NCI-H1105 (cell line): ENCODE measurements at places on chromosomes 5 and 9.

DNA sequence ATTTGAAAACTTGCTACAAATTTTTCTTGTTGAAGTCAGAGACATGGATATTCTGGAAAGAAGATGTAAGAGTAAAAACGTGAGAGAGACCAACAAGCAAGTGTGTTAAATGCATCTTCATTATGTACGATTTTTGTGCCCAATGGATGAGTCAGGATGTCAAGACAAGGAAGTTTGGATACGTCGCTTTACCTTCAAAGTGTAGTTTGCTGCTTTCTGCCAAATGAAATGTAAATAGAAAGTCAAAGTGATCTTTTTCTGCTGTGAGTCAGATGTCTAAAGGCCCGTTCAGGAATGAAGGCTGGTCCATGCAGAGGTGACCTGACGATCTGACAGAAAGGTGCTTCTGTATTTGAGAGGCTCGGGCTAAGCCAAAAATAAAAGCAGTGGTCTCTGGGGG, 273.1 kb upstream of the PIK3R1 start:
- DNase-seq, result no peak

GRCh38 chr9:127753622-127754021, 18.5 kb upstream of the TOR2A start:
- DNase-seq, result no peak

DNA sequence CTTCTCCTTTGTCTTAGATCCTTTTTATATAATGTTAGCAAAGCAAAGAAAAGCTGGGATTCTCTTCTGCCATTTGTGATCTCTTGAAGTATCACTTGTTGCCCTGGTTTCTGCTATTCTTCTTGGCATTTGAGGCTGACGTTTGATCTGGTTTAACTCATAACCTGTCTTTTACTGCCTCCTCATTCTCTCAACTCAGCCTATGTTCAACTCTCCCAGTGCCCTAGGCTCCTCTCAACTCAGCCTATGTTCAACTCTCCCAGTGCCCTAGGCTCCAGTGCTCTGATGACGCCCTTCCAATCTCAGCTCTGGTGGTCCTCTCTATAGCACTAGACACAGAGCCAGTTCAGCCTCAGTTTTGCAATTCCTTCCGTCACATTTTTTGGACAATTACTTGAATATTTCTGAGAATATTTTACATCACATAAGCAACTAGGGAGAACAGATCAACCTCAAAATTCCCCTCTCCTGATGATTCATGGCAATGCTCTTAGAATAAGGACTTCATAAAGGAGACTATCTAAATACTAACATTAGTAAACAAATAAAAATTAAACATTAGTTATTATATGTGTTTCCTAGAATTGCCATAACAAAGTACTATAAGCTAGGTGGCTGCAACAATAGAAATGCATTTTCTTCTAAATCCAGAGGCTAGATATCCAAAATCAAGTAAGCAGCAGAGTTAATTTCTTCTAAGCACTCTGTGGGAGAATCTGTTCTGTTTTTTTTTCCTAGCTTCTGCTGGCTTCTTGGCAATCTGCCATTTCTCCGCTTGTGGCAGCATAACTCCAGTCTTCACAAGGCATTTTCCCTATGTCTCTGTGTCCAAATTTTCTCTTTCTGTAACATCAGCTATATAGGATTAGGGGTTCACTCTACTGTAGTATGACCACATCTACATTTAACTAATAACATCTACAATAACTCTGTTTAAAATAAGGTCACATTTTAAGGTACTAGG, 662.1 kb upstream of the FTMT start:
- DNase-seq, result peak; percentile 13

DNA sequence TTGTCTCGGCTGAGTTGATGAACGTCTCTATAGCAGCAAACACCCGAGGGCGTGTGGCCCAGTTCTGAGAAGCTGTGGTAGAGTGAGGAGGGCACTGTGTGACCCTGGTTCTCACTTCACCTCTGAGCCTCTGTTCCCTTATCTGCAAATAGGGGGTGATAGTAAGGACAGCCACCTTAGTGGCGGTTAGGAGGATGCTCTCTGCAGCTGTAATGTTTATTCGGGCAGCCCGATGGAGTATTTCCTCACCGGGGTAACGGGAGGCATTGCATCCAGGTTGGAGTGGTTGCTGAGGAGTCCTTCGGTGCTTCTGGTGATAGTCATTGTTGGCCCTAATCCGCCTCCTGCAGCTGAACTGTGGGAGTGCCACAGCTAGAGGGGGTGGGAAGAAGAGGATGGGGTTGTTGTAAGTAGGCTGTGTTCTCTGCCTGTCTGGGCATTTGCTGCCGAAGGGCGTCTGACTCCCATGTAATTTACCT, 13.9 kb downstream of the PRRC2B start:
- no peak for DNase-seq

DNA sequence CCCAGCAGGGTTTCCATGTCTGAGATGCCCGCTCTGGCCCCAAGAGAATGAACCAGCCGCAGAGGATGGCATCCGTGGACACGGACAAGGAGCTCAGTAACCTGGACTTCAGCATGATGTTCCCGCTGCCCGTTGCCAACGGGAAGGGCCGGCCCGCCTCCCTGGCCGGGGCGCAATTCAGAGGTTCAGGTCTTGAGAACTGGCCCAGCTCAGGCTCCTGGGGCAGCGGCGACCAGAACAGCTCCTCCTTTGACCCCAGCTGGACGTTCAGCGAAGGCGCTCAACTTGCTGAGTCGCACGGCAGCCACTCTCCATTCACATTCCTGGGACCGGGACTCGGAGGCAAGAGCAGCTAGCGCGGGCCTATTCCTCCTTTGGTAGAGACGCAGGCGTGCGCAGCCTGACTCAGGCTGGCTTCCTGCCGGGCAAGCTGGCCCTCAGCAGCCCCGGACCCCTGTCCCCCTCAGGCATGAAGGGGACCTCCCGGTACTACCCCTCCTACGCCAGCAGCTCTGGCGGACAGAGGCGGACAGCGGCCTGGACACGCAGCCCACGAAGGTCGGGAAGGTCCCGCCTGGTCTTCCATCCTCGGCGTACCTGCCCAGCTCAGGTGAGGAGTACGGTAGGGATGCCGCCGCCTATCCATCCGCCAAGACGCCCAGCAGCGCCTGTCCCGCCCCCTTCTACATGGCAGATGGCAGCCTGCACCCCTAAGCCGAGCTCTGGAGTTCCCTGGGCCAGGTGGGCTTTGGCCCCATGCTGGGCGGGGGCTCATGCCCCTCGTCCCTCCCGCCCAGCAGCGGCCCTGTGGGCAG, 74.4 kb downstream of the INSL6 start:
- DNase-seq, result no peak

GRCh38 chr5:61319388-61320146, 12.5 kb upstream of the ZSWIM6 start:
- no peak for DNase-seq

GRCh38 chr5:143515829-143516228, 112.3 kb upstream of the NR3C1 start:
- peak; percentile 6 for DNase-seq

DNA sequence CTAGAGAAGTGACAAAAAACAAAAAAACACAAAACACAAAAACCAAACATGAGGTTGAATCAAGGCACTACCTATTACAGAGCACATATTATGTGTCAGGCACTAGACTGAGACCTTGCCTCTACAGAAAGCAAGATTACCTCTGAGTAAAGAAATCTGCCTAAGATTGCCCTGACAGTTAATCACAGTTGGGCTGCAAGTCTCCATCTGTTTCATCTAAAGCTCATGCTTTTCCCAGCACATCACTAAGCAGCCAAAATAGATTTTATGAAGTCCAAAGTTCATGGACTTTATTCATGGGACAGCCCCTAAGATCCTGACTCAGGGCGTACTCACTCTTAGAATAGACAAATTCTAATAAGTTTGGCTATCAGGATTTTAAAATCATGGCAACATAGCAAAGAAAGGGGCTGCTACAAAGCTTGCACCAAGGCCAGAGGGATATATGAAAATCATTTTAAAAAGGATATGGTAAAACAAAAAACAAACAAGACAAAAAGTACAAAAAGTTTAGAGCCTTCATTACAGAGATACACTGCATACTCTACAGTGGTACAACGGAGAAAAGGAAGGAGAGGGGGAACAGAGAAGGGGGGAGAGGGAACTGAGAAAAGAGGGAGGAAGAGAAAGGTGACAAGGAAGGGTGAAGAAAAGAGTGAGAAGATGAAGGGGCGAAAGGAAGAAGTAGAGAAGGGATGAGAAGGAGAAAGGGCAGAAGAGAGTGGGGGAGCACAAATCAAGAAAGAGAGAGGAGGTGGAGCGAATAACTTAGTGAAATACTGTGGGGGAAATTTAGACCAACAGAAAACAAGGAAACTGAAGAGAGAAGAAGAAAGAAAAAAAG, 58.2 kb downstream of the RICTOR start:
- DNase-seq, result no peak

DNA sequence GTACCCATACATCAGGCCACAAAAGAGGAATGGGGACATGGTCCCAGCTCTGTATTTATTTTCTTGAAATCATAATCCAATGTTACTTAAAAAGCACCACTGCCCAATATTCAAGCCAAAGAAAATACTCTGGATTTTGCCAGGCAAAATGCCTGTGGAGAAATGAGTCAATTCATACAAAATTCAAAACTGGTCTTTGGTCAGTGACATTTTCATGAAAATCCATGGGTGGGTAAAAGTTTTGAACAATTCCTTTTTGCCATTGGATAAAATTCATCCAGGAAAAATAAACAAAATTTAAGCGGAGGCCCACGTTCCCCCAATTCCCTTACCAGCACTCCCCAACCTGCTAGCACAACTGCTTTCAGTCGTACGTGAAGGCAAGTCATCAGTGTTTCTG, 186.2 kb downstream of the GLIS3 start:
- no peak for DNase-seq

- DNase-seq, result no peak
Observed at GRCh38 chr9:100819980-100820379, 208.5 kb upstream of the PLPPR1 start.

GRCh38 chr9:112325127-112325526, 8.3 kb downstream of the PTBP3 start:
- DNase-seq, result no peak

- no peak for DNase-seq
Observed at GRCh38 chr5:129691220-129691619, 56.7 kb upstream of the MINAR2 start.

DNA sequence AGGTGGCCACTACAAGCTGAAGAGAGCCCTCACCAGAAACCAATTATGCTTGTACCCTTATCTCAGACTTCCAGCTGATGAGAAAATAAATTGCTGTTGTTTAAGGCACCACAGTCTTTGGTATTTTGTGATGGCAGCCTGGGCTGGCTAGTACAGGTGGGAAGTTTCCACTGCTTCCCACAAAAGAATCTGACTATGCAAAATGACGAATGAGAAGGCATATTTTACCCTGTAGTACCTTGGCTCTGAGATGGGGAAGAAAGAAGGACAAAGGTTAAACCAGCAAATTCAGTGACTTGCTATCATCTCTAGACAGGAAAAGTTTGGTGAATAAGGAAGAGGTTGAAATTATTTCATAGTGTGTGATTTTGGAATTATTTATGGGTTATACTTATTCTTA, 112.8 kb upstream of the ELL2 start:
- no peak for DNase-seq

DNA sequence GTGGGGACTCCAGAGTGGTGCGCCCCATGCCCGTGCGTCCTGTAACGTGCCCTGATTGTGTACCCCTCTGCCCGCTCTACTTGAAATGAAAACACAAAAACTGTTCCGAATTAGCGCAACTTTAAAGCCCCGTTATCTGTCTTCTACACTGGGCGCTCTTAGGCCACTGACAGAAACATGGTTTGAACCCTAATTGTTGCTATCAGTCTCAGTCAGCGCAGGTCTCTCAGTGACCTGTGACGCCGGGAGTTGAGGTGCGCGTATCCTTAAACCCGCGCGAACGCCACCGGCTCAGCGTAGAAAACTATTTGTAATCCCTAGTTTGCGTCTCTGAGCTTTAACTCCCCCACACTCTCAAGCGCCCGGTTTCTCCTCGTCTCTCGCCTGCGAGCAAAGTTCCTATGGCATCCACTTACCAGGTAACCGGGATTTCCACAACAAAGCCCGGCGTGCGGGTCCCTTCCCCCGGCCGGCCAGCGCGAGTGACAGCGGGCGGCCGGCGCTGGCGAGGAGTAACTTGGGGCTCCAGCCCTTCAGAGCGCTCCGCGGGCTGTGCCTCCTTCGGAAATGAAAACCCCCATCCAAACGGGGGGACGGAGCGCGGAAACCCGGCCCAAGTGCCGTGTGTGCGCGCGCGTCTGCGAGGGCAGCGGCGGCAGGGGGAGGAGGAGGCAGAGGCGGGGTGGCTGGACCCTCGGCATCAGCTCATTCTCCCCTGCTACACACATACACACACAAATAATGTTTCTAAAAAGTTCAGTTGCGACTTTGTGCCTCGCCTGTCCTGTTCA, 668 bp downstream of the GLIS3 start:
- no peak for DNase-seq

GRCh38 chr5:66777868-66778267, 181.7 kb downstream of the MAST4 start:
- DNase-seq, result no peak

- DNase-seq, result no peak
Observed at GRCh38 chr5:78543916-78544315, 104.7 kb downstream of the LHFPL2 start.

DNA sequence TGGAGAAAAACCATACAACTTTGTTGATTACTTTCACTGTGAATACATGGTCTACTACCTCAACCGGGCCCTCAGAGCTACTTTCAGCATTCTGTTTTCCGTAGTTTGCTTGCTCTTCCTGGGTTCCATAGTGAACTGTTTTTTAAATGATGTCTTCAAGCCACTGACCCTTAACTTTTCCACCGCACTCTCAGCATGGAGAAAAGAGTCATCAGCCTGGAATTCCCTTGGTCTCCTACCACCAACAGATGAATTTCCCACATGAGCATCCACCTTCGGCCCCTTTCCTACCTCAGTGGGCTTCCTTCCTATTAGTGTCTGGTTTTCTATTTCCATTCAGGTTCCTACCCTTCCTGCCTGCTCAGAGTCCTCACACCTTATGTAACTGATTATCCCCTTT, 135.9 kb upstream of the ADAMTSL1 start:
- DNase-seq, result no peak

- DNase-seq, result no peak
Observed at GRCh38 chr9:121613009-121613752, 38.3 kb upstream of the DAB2IP start.

DNA sequence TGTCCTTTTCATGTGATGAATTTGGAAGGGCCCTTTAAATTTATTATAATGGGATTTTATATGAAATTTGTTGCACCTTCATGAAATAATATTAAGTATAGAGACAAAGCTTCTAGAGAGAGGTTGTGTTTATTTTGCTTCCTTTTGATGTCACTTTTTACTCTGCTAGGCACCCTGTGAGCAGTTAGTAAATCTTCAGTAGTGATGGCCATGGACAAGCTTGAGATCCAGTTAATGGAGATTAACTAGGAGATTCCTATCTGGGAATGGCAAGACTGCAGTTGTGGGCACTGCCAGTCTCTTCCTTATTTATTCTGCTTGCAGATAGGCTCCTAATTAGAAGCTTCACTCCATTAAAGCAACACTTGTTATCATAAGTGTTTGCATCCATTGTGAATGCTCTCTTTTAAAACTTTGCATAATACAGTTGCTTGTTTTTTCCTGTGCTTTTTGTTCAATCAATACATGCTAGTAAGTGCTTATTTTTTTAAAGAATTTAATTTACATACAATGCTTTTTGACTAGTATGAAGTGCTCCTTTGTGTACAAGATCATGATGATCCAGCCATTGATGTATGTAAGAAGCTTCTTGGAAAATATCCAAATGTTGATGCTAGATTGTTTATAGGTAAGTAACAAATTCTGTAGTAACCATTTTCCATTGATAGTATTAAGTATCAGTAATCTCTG, 25.9 kb downstream of the UGCG start:
- peak; percentile 63 for DNase-seq

- DNase-seq, result no peak
Observed at GRCh38 chr5:57435701-57436134, 46.9 kb downstream of the ACTBL2 start.

GRCh38 chr5:72109625-72110024, 2.4 kb downstream of the MAP1B start:
- DNase-seq, result no peak
